CMK (cell line): ENCODE measurements at places on chromosomes 16 and 17.

GRCh38 chr16:86371083-86371803 lies 139.1 kb upstream of the FOXF1 start:
- no peak for DNase-seq

- no peak for DNase-seq
Observed at GRCh38 chr17:19369846-19370492, 7.4 kb upstream of the B9D1 start.

GRCh38 chr17:30267625-30268024 lies 24.1 kb downstream of the BLMH start:
- DNase-seq: no peak

GRCh38 chr17:46202424-46202823 lies 9.2 kb upstream of the KANSL1 start:
- DNase-seq: no peak

- DNase-seq: no peak
Observed at GRCh38 chr16:65274566-65274965, 152.7 kb upstream of the CDH11 start.

GRCh38 chr16:3170440-3171180 lies 17.4 kb upstream of the OR1F1 start:
- DNase-seq: no peak

GRCh38 chr17:41254861-41255260 lies 323 bp upstream of the KRTAP9-9 start:
- DNase-seq: no peak

- DNase-seq: no peak
Observed at GRCh38 chr16:29831490-29831889, 11.2 kb downstream of the MVP start.

DNA sequence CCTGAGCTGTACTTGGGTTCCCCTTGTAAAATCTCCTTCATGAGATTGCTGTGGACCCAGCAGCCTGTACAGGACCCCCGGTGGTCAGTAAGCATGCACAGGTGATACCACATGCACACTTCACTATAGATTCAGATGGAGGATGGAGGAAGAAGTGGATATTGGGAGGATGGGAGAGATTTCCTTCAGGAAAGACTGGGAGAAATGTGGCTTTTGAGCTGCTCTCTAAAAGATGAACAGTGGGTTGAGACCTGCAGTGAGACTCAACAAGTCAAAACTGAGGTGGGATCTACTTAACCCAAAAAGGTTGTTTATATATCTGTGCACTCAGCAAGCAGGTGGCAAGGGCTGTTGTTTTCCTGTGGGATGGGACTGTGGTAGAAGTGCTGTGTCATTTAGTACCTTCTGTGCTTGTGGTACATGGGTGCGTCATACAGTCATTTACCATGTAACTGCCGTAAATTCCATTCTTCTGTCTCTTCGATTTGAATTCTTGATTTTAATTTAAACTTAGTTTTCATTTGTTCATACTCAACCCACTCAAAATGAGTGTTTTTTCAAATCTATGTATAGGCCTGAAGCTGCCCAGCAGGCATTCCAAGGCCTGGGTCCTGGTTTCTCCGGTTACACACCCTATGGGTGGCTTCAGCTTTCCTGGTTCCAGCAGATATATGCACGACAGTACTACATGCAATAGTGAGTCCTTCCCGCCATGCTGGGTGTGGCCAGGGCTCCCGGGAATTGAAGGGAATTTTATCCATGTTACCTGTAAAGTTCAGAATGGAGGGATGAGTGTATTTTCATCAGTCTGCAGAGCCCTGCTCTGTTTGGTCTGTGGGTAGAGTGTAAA lies 6.9 kb downstream of the HERPUD1 start:
- DNase-seq: no peak

- DNase-seq: no peak
Observed at GRCh38 chr17:81454473-81454872, 58.1 kb downstream of the ACTG1 start.

GRCh38 chr17:39738568-39738901 lies 797 bp downstream of the GRB7 start:
- no peak for DNase-seq

GRCh38 chr17:62565817-62566216 lies 61.7 kb upstream of the MRC2 start:
- DNase-seq: no peak

GRCh38 chr16:86408685-86409084 lies 101.6 kb upstream of the FOXF1 start:
- DNase-seq: no peak

DNA sequence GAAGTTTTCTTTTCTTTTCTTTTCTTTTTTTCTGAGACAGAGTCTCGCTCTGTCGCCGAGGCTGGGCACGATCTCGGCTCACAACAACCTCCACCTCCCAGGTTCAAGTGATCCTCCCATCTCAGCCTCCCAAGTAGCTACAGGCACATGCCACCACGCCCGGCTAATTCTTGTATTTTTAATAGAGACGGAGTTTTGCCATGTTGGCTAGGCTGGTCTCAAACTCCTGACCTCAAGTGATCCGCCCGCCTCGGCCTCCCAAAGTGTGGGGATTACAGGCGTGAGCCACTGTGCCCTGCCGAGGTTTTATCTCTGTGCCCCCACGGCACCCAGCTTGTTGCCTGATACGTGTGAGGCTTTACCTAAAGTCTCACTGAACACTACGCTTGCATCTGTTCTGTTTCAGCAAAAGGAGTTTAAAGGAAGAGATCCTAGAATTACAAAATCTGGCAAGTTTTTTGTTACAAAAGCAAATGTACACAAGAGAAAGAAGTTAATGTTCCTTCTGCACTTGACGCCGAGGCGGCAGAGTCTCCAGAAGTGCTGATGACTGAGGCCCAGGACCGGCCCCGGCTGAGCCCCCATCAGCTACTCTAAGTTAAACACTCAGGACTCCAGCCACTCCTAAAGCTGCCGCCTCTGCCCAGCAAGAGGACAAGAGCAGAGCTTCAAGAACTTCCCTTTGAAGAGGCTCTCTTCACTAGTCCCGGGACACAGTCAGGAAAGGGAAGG lies 9.2 kb downstream of the ABCA3 start:
- DNase-seq: no peak

GRCh38 chr16:4328782-4329775 lies 13.2 kb downstream of the GLIS2 start:
- no peak for DNase-seq

GRCh38 chr16:27676839-27677238 lies 126.9 kb downstream of the KATNIP start:
- no peak for DNase-seq

DNA sequence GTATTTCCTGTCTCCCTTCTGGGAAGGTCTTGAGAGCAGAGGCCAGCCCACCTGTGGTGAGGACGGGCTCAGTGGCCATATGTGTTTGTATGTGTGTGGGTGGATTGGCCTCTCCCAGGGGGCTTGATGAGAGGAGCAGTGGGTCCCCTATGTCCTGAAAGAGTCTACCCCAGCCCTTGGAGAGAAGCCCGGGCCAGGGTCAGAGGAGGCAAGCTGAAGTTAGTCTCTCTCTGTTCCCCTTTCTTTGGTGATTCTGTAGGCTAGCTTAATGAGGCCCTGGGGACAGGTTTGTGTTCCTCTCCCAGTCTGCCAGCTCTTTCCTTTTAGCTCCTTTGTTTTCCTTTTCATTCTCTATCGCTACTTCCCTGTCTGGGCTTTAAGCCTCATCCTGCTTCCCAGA lies 23.8 kb upstream of the NFATC3 start:
- no peak for DNase-seq

DNA sequence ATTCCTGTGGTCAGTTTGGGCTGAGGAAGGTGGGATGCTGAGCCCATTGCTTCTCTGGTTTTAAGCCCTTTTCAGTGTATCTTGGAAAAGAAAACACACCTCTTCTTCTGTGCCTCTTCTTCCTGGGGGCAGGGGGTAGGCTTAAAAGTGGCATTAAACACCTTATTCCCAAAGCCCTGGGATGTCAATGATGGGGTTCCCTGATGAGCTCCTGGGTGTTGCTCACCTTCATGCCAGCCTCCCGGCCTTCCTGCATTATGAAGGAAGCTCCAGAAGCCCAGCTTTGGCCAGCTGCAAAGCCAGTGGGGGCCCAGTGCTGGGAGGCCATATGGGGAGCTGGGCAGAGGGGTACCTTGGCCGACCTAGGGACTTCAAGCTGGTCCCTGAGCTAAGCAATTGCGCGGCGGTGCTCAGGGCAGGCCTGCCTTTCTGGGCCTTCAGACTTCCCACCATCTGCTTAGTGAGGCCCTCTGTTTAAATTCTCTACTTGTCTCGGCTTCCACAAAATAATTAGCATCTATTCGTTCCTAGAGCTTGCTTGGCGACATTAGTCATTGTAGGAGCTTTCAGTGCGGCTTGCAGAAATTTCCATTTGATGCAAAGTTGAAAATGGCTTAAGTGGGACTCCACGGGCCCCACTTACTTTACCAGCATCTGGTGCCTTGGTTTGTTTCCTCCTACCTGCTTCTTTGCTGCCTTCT lies 121.7 kb upstream of the NLRP1 start:
- no peak for DNase-seq

DNA sequence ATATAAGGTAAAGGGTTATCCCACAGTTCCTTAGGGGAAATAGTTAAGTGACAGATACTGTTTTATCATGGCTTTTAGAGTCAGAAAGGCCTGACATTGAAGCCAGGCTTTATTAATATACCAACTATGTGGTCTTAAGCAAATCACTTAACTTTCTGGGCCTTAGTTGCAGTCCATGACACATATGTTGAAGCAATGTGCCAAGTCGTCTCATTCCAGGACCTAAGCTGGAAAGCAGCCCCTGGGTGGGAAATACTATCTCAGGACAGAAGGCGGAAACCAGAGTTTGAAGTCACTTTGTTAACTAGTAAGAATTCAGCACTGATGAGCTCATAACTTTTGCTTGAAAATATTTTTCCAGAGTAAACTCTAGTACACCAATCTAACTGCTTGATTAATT lies 80.0 kb downstream of the USP32 start:
- no peak for DNase-seq

DNA sequence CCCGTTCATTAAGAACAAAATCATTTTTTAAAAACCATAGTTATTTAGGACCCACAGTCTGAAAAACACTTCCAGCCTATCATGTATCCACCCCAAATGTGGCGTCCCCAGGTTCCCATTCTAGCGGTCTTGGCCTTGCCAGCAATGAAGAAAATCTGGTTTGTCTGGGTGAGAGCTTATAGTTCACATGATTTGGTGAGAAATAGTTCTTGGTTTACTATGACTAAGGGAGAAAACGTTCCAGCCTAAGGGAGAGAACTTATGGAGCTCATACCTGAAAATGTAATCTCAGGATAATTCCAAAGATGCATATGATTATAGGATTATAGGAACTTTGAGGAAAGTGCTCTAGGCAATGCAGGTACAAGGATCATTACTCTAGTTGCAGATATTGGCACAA lies 4.8 kb downstream of the MARVELD3 start:
- DNase-seq: no peak

DNA sequence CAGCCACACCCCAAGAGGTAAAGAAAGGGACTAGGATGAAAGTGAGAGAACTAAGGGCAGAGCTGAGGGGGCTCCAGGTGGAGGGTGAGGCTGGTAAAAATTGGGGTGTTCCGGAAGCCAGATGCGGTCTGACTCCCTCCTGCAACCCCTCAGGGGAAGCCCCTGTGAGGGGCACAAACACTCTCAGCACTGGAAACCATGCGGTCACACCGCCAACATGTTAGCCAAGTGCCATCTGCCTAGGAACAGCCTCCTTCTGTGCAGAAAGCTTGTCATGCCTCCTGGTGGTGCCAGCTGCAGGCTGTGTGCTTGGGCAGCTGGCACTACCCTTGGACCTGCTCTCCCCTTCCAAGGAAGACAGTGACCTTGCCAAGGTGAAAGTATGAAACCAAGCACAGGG lies 83.5 kb upstream of the RPL38 start:
- DNase-seq: no peak

GRCh38 chr16:20868890-20869289 lies 31.3 kb downstream of the DCUN1D3 start:
- no peak for DNase-seq

- DNase-seq: no peak
Observed at GRCh38 chr16:51180719-51181502, 29.8 kb upstream of the SALL1 start.

DNA sequence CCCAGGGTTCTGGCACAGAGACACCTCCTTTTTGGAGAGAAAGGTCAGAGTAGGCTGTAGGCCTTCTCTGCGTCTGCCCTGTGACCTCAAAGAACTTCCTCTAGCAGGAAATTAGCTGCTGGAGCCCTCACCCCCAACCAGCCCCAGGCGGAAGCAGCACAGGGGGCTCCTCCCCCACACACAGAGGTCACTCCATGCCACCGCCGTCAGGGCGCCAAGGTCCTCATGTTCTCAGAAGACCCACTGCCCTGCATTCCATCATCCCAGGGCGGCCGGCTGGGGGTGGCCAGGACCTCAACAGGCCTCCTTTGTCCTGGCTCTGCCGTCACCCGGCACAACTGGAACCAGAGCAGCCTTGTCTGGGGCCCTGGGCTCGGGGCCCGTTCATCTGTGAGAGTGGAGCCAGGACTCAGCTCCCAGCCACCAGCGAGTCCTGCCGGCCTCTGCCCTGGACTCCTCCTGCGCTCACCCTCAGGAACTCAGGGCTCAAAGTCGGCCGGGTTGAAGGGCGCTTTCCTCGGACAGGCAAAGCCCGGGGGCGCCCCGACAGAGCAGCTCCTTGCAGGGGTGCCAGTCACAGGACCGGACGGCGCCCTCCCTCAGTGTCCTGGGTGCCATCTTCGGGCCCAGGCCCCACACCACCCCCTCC lies 1.2 kb downstream of the TMC6 start:
- peak; percentile 74 for DNase-seq

DNA sequence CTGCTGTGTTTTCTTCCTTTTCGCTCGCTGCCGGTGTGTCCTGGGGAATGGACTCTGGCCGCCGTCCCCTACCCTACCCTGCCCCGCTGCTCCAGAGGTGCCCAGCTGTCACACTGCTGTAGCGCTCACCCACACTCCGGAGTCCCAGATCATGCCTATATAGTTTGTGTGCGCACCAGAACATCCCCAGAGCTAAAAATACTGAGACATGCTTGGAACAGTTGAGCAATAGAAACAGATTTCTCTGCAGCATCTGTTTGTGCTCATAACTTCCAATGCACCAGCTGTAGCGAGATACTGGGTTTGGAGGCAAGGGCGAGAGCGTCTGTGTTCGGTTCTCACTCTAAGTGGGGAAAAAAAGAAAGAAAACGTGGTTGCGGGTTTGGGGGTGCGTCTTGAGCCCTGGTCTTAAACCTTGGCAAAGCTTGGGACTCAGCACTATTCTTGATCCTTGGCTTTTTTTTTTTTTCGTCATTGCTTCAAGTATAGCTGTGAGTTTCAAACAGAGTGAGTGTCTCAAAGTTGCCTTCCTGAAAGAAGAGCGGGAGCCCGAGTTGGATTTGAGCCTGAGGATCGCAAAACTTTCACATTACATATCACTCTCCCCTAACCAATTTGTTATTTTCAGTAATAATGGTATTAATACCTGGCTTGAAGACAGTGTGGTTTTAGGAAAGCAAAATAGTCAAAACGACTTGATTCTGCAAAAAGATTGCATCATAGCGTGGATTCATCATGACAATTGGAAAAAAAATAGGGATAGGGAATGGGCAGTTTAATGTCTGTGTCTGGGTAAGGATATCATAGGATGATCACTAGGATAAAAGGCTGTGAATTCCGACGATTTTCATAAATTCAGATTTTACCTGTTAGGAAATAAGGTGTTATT lies 621 bp downstream of the KCNJ2 start:
- DNase-seq: no peak

GRCh38 chr17:61323003-61323908 lies 76.4 kb upstream of the TBX2 start:
- no peak for DNase-seq

- no peak for DNase-seq
Observed at GRCh38 chr16:11066261-11066870, 122.0 kb downstream of the CLEC16A start.
